ENCODE measurements at places on chromosomes 16 and 17. TPM values are rescaled to one million over a fixed set of nuclear protein-coding genes. Genes with fewer than 3 reads are reported as not detected.

ATP2A3 gene
- 54.6 TPM for polyA plus RNA-seq

KCNAB3 gene
- polyA plus RNA-seq = 0.58 TPM

LPCAT2 gene
- polyA plus RNA-seq = 0.19 TPM

NACA2 gene
- 0.53 TPM for polyA plus RNA-seq

CHD9NB gene
- not detected for polyA plus RNA-seq

SHBG gene
- polyA plus RNA-seq = 2.5 TPM

RGS11 gene
- polyA plus RNA-seq = 2.8 TPM

GPR139 gene
- not detected for polyA plus RNA-seq

TP53TG3D gene
- polyA plus RNA-seq = 1.7 TPM

KRTAP9-2 gene
- not detected for polyA plus RNA-seq

TPSB2 gene
- polyA plus RNA-seq = not detected

NPIPA3 gene
- polyA plus RNA-seq = 8.7 TPM

RASD1 gene
- polyA plus RNA-seq = 55.2 TPM

ABCA9 gene
- 1.1 TPM for polyA plus RNA-seq

CHTF8 gene
- polyA plus RNA-seq = 1.3 TPM
